ENCODE measurements at places on chromosomes 12 and 14. TPM values are rescaled to one million over a fixed set of nuclear protein-coding genes. Genes with fewer than 3 reads are reported as not detected.
A peak's percentile ranks its signal among the peaks of the same experiment; 100 is the strongest.

Gene RDH5
- 25.9 TPM for total RNA-seq

DNA sequence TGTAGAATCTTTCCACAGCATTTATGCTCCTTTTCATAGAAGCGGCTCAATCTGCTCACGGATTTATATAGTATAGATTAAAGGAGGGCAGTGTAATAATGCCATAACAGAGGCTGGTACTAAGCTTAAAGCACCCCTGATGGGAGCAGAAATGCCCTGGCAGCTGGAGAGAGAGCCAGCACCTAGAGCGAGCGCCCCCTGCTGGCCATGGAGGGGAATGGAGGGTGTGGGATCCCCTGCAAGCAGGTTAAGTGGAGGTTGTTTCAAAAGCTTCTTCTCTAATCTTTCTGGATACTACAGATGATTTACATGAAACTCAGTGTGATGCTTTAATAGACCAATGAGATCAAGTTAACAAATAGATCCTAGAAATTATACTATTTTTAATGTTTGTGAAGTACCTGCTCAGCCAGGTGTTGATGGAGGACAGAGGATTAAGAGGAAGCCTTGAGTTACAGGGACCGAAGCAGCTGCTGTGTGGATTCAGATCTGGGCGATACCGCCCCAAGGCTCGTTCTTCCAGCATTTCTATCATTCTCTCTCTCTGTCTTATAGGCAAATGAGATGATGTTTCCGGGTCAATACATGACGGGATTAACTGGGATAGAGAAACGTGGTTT lies 1519.3 kb upstream of the TMEM132C start:
- no peaks in the 10 kb centered on the region for H3K27me3 ChIP-seq
- H3K36me3 ChIP-seq: no peaks in the 10 kb centered on the region
- no peak overlapping the region for H3K27ac ChIP-seq
- no peaks in the 10 kb centered on the region for H3K4me1 ChIP-seq

DNA sequence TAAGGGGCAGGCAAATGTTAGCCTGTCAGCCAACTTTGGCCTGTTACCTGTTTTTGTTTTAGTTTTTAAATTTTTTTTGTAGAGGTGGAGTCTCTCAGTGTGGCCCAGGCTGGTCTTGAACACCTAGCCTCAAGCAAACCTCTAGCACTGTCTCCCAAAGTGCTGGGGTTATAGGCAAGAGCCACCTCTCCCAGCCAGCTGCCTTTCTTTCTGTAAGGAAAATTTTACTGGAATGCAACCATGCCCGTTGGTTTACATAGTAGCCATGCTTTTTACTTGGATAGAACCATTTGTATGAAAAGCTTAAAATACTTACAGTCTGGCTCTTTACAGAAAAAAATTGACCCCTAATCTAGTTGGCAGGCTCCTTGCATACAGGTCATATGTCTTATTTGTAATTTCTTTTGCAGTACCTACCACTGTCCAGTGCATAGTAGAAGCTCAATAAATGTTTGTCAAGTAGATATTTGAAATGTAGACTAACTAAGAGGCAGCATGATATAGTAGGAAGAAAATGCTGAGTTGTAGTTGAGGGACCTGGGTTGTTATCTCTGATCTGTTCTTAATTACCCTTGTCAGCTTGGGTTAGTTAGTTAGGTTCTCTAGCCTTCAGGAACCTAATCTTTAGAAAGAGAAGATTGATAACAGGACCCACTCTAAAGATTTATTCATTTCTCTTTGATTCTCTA lies 4.7 kb downstream of the MDM2 start:
- H3K27ac ChIP-seq: no peak overlapping the region
- DNase-seq: no peak
- H3K4me1 ChIP-seq: peaks cover 38% of the 10 kb centered on the region
- H3K4me3 ChIP-seq: no peak overlapping the region

DNA sequence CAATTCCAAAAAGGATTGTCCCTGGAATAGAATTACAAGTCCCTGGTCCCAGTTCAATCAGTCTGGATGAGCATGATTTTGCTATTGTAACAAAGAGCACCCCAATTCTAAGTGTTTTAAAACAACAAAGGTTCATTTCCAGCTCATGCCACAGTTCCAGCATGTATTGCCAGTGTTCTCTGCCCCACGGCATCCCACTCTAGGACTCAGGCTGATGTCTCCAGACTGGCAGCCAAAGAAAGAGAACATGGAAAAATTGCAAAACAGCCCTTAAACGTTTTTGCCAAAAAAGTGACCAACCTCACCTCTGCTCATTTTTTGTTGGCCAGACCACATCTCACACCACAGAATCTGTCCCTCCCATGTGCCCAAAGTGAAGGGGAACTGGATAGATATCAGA lies 116.0 kb upstream of the PLXNC1 start:
- no peaks in the 10 kb centered on the region for H3K27me3 ChIP-seq
- H3K4me1 ChIP-seq: no peaks in the 10 kb centered on the region
- H3K4me3 ChIP-seq: no peak overlapping the region
- no peak for DNase-seq
- no peaks in the 10 kb centered on the region for H3K36me3 ChIP-seq

- no peak overlapping the region for H3K4me3 ChIP-seq
- H3K36me3 ChIP-seq: no peaks in the 10 kb centered on the region
- H3K27ac ChIP-seq: no peak overlapping the region
- H3K4me1 ChIP-seq: peaks cover 38% of the 10 kb centered on the region
- H3K27me3 ChIP-seq: no peaks in the 10 kb centered on the region
These were observed 39.4 kb downstream of the NCOR2 start for GRCh38 chr12:124527861-124528561.

GRCh38 chr12:53677016-53677799 lies 1.3 kb upstream of the ATP5MC2 start:
- peaks cover 23% of the 10 kb centered on the region for H3K4me1 ChIP-seq
- DNase-seq: peak; percentile 20
- H3K27ac ChIP-seq: peak overlapping the region; percentile 98
- H3K36me3 ChIP-seq: peaks cover 22% of the 10 kb centered on the region
- no peaks in the 10 kb centered on the region for H3K27me3 ChIP-seq
- H3K4me3 ChIP-seq: peak overlapping the region; percentile 70

GRCh38 chr12:96457191-96457930 lies 32.0 kb upstream of the CFAP54 start:
- no peak for DNase-seq
- no peaks in the 10 kb centered on the region for H3K36me3 ChIP-seq
- H3K4me3 ChIP-seq: no peak overlapping the region
- no peaks in the 10 kb centered on the region for H3K27me3 ChIP-seq
- H3K27ac ChIP-seq: no peak overlapping the region

DNA sequence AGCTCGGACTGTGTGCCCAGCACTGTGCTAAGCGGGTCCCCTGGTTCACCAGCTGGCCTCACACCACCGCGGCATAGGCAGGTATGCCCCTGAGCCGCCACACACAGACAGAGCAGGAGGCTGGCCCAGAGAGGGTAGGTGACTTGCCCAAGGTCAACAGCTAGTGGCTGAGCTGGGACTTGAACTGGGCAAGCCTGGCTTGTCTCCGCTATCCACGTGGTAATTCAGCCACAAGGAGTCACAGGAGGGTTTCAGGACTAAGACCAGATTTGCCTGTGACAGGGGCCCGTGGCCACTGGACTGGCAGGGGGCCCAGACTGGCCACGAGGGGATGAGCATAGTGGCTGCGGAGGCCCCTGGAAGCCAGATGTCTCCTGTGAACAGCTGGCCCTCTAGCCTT lies 47.7 kb downstream of the NCOR2 start:
- H3K27ac ChIP-seq: peak overlapping the region; percentile 99
- no peaks in the 10 kb centered on the region for H3K27me3 ChIP-seq
- H3K4me1 ChIP-seq: peaks cover 87% of the 10 kb centered on the region
- no peak overlapping the region for H3K4me3 ChIP-seq

Measured in heart right ventricle (tissue), 16 donors.